ELF-1 (cell line): ENCODE measurements at places on chromosomes 11 and 22.

DNA sequence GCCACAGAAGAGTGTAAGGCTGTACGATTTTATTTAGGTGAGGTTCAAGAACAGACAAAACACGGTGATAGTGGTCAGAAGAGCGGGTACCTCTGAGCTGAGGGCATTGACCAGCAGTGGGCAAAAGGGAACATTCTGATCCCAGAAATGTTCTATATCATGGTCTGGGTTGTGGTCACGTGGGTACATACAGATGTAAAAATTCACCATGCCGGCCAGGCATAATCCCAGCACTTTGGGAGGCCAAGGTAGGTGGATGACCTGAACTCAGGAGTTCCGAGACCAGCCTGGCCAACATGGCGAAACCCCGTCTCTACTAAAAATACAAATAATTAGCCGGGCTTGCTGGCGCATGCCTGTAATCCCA is 31.1 kb upstream of the GCAT start:
- no peak for DNase-seq

DNA sequence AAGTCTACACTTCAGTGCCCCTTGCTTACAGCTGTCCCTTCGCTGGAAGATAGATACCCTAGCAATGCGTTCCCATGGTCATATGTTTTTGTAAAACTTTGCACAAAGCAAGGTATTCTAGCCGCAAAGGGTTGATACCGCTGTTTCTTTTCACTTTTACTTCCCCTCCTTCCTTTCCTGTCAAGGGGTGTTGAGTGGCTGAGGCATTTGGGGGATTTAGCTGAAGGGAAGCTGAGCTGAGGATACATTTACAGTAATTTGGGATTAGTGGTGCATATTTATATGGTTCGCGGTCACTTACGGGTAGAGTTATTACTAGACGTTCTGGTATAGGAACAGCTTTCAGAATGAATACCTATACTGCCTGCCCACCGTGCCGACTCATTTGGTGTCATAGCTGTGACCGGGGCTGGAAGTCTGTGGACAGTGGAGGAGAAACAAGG is 86.9 kb upstream of the WNT11 start:
- DNase-seq: no peak

GRCh38 chr11:14422052-14422813 is 63.2 kb upstream of the RRAS2 start:
- DNase-seq: peak; percentile 90

DNA sequence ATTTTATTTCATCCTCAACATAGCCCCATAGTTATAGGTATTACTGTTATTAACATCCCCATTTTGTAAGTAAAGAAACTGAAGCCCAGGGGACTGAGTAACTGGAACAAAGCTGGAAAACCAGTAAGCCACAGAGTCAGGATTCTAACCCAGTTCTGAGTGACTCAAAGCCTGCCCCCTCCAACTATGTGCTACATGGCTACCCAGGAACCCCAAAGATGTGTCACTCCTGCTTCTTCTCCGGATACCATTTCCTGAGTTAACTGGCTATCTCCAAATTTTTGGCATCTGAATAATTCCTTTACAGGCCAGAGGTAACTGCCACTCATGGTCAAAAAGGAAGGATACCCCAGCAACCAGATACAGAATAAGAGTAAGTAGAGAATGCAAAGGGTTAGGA is 43.6 kb downstream of the TENM4 start:
- no peak for DNase-seq

- DNase-seq: no peak
Measured at GRCh38 chr11:47395223-47396048, 13.0 kb upstream of the SLC39A13 start.

- DNase-seq: no peak
Measured at GRCh38 chr11:85694385-85694980, 8.5 kb upstream of the CCDC89 start.

GRCh38 chr11:82811369-82811768 is 77.7 kb upstream of the FAM181B start:
- DNase-seq: peak; percentile 11

DNA sequence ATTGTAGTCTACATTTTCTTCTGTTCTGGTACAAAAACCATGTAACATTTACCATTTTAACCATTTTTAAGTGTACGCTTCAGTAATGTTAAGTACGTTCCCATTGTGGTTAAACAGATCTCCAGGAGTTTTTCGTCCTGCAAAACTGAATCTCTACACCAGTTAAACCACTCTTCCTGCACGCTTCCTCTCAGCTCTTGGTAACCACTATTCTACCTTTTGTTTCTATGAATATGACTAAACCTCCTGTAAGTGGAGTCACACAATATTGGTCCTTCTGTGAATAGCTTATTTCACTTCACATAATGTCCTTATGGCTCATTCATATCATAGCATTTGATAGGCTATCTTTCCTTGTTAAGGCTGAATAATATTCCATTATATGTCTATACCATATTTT is 7.1 kb upstream of the EXT2 start:
- no peak for DNase-seq

GRCh38 chr11:16876837-16877236 is 137.4 kb downstream of the PLEKHA7 start:
- DNase-seq: no peak

DNA sequence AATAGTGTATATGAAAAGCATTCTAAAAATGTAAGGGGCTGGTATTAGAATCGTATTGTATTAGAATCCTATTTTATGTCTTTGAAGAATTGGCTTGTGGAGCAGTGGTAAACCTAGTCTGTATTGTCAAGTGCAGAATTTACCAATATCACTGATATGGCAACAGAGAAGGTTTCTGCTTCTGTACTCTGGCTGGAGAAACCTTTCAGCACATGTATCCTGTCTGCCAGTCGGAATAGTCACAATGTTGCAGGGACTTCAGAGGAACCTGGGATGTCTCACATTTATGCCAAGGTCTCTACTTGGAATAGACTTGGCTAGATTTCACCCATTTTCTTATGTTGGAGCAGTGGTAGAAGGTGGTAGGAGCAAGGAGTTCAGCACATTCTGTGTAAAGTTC is 4.4 kb downstream of the MTMR3 start:
- no peak for DNase-seq

DNA sequence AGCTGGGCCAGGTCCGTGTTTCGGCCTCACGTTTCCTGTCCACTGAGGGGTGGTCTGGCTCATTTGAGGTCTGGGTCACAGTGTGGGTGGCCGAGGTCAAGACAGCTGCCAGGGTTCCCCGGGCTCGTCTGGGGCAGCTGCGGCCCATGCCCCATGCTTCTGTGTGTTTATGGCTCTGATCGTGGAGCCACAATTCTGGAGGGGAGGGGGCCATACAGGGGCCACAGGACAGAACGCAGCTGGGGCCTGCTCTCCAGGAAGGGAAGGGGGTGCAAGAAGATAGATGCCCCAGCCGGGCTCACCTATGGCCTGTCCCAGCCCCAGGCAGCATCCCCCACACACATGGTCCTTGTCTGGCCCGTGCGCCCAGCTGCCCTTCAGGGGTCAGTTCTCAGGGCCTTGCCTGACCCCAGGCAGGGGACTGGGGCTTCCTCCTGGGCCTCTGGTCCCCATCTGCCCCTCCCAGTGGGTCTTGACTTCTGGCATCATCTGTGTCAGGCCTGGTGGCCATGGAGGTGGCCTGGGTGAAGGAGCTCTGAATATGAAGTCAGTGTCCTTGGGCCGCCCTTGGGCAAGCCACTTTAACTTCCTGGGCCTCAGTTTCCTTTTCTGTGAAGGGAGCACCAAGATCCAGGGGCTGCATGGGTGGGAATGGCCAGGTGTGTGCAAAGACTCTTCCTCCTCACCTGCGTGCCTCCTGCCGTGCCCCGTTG is 8.4 kb downstream of the TSPAN32 start:
- DNase-seq: no peak

DNA sequence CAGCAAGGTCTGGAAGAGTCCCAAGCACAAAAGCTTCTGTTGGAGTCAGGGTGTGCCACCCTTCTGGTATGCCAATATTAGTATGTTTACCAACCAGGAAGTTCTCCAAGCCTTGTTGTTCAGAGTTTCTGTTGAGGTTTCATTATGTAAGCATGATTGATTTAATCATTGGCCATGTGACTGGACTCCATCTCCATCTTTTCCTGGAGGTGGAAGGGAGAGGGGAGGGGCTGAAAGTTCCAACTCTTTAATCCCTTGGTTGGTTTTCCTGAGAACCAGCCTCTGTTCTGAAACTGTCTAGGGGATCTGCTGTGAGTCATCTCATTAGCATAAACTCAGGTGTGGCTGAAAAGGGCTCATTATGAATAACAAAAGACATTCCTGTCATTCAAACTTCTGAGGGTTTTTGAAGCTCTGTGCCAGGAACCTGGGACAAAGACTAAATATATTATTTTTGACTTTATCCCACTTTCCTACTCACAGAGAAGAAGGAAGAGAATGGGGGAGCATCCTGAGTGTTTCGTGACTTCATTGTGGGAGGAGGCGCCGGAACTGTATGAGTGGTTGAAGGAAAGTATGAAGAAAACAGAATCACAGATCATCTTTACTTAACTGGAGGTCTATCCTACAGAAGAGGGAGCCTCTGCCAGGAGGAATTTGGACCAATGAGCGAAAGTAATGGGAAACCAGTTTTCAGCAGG is 138.2 kb downstream of the NECTIN1 start:
- DNase-seq: peak; percentile 80

GRCh38 chr11:69270941-69271340 is 23.0 kb upstream of the MYEOV start:
- no peak for DNase-seq

DNA sequence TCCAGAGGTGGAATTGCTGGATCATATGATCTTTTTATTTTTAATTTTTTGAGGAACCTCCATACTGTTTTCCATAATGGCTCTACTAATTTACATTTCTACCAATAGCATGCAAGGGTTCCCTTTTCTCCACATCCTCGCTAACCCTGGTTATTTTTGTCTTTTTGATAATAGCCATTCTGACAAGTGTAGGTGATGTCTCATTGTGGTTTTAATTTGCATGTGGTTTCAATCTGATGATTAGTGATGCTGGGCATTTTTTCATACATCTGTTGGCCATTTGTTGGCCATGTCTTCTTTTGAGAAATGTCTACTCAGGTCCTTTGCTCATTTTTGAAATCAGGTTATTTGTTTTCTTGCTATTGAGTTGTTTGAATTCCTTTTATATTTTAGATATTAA is 15.4 kb upstream of the OR4D5 start:
- DNase-seq: no peak

DNA sequence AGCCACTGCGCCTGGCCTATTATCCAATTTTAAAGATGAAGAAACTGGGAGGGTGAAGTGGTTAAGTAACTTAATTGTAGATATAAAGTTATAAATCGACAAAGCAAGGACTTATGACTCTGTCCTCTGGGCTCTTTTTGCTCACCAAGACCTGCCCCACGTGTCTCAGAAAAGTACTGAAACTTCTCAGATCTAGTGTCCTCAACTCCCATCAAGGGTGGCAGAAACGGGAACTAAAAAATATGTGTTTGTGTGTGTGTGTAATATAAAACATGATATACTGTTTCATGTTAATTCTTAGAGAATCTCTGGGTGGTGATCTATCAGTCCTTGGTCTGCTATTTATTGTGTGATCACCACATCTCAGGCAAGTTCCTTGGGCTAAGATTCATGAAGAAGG is 104.9 kb downstream of the GAB2 start:
- DNase-seq: no peak

GRCh38 chr22:20094197-20094807 is 14.3 kb downstream of the DGCR8 start:
- no peak for DNase-seq

DNA sequence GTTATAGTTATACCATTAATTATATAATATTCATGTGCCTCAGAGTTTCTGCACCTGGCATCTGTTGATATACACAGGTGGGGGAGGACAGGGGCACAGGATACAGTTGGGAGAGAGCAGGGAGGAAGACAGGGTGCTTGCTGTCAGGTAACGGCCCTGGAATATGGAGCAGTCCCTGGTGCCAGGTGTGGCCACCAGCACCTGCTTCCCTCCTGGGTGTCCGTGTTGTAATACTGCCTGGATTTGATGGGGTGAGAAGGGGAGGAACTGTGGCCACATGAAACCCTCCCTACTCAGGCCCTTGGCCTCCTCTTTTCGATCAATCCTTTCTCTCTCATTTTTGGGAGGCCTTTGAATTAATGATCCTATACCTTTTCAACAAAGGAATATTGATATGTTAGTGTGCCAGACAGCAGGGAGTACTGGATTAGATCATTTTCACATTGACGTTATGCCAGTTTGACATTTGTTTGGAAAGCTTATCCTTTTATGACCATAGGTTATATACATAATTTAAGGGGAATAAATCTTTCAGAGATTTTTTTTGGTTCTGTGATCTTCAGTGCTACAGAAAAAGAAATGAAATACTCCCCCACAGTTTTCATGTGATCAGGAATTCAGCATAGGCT is 88.6 kb downstream of the TEAD1 start:
- no peak for DNase-seq

DNA sequence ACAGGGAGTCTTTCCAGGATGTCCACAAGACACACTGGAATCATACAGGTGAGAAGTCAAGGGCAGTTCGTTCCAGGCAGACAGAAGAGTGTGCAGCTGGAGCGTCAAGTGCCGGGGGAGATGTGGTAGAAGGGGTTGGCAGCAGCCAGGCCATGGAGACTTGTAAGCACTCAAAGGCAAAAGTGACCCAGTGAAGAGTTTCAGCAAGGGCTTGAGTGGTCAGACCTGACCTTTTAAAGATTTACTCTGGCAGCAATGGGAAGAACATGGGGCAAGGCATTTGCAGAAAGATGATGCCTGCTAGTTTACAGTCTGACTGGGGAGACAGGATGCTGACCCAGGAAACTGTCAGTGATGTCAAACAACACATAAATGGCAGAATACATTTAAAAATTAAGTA is 29.0 kb downstream of the P4HA3 start:
- DNase-seq: no peak

DNA sequence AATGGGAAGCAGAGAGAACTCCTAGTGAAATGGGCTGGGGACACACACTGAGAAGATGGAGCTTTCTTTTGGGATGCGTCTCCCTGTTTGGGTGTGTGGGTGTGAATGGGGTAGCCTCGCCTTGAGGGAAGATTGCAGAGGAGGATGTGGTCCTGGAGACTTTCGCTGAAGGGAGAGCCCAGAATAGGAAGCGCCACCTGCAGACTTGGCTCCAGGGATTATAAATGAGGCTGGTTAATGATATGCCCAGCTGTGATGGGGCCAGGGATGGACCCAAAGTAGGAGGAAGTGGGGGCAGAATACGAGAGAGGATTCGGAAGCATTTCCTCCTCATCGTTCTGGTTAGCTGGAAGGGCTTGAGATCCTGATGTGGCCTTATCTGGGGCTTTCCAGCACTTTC is 13.7 kb downstream of the RELT start:
- DNase-seq: no peak

GRCh38 chr11:69245491-69246345 is 48.2 kb upstream of the MYEOV start:
- no peak for DNase-seq

DNA sequence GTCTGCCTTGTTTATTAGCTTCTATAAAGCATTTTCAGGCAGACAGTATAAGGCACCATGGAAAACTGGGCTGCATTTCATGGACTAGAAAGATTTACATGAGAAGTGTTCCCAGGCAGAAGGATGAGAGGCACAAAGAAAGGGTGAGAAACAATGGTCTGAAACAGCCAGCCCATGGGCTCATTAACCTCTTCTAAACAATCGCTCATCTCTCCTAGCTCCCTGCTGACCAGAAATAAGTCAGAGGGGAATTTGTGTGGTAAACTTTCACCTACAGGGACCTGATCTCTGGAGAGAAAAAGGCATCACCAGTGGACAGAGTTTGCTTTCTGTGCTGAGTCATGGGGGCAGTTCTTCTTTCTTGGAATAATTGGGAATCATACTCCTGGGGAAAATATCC is 51.8 kb upstream of the KIRREL3 start:
- peak; percentile 25 for DNase-seq

- DNase-seq: no peak
Measured at GRCh38 chr11:14537134-14537599, 17.0 kb upstream of the PSMA1 start.

GRCh38 chr11:108890482-108891105 is 225.7 kb downstream of the DDX10 start:
- DNase-seq: no peak
